ENCODE measurements at places on chromosomes 12 and 14. TPM values are rescaled to one million over a fixed set of nuclear protein-coding genes. Genes with fewer than 3 reads are reported as not detected.

The LMNTD1 gene
- polyA plus RNA-seq, result not detected

The MEG3 gene
- polyA plus RNA-seq, result 218 TPM

The GALNT9 gene
- 7.3 TPM for polyA plus RNA-seq

The KRT2 gene
- polyA plus RNA-seq, result not detected

The SDR9C7 gene
- 0.32 TPM for polyA plus RNA-seq

The CNTN1 gene
- polyA plus RNA-seq, result 35.7 TPM

The TBX5 gene
- polyA plus RNA-seq, result not detected

The DAD1 gene
- 232 TPM for polyA plus RNA-seq

The IL26 gene
- not detected for polyA plus RNA-seq

The TAS2R42 gene
- polyA plus RNA-seq, result not detected

The ASCL1 gene
- 0.08 TPM for polyA plus RNA-seq

The KRT75 gene
- polyA plus RNA-seq, result not detected

The GPR137C gene
- polyA plus RNA-seq, result 12.3 TPM

The MYO1A gene
- 0.50 TPM for polyA plus RNA-seq

The PPP2R5E gene
- polyA plus RNA-seq, result 42.6 TPM

The SLC11A2 gene
- polyA plus RNA-seq, result 71.9 TPM

The TMEM63C gene
- 2.8 TPM for polyA plus RNA-seq

The ZNF10 gene
- polyA plus RNA-seq, result 33.1 TPM

The GPD1 gene
- 68.6 TPM for polyA plus RNA-seq
